Caudate nucleus (tissue), 63 donors: ENCODE measurements at places on chromosomes 13 and 19.

- no peak for DNase-seq
Measured at GRCh38 chr13:113401452-113402415, 37.8 kb upstream of the GRTP1 start.

DNA sequence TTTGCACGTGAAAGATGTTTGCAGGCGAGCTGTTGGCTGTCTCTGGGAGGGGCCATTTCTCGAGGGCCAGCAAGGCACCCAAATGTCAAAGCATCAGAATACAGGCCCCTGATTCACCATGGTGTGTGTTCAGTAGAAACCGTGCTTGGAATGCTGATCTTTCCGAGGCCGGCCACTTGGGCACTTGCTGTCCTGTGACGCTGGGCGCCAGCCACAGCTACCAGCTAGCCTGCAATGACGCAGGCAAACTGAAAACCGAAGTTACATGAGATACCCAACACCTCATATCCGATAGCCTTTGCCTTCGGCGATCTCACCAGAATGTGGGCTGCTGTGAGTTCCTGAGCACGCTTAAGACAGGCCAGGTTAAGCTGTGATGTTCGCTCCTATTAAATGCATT lies 12.0 kb downstream of the THOP1 start:
- no peak for DNase-seq

DNA sequence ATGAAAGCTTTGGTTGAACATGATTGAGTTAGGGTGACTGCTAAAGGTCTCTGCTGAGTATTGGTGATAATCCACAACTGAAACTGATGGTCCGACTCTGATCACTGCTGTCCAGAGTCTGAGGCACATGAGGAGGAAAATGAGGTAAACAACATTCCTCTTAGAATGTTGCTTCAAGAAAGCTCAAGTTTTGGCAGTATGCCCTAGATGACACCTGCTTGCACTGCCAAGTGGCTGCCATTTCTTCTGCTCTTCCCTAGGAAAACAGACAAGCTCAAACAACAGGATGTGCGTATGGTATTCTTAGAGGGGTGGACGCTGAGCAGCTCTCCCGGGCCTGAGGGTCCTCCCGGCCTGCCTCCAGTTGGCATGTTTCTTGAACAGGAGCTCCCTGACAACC lies 15.2 kb upstream of the MTIF3 start:
- DNase-seq = no peak

GRCh38 chr13:73481886-73482445 lies 423.2 kb downstream of the KLF5 start:
- no peak for DNase-seq

DNA sequence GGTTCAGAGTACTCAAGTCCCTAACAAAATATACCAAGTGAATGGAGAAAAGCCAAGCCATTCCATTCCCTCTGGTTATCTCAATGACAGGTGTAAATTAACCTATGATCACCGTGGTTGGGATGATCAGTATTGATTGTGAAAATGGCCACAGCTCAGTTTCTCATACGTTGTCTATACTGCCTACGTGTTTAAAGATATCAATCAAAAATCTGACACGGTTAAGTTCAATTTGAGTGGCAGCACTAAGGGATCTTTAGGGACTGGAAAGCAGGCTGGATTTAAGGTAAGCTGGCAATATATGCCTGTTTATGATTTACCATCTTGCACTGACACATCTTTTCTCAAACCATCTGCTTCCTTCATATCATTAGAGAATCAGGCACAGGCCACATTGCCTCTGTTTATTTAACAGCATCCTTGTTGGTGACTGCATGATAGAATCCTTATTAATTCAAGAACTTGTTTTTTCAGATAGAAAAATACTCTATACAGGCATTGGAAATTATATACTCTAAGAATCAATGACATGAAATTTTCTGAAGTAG lies 907.9 kb downstream of the PCDH9 start:
- no peak for DNase-seq

- DNase-seq = no peak
Measured at GRCh38 chr19:21704320-21704719, 63.1 kb downstream of the ZNF100 start.

DNA sequence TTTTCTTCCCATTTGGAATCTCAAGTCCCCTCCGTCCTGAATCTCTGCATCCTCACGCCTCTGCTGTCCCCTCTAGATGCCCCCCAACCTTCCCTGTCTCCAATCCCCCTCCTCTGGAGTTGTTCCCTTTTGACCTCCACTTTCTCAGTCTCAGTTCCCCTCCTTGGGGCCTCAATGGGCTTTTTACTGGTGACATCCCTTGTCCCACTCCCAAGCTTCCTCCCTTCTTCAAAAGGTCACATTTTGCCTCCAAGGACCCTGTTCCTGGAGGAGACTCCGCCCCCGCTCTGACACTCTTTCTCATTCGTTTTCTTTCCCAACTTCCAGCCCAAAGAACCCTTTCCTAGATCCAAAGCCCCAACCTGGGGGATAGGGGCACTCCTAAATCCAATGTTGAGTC lies 1.0 kb downstream of the AP2S1 start:
- no peak for DNase-seq

DNA sequence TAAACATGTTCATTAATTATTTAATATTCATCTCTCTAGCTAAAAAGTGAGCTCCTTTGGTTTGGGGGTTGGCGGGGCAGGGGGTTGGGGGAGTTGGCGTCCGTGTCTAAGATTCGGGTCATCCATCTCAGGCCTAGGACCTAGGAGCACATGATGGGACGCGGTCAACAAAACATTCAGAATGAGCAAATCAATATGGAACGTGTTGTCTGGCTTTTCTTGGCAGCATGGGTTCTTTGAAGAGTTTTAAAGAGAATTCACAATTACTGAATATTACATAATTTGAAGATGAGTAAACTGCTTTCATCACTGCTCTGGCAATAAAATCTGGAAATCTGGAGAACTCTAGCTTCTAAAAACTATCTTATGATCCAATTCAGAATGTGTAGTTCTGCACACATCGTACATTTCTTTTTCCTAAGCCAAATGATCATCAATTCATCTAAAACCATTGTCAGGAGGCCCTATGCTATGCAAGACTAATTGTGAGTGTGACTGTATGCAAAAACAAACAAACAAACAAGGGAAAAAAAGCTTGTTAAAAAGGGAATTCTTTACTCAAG lies 5.4 kb upstream of the ARGLU1 start:
- DNase-seq = no peak

DNA sequence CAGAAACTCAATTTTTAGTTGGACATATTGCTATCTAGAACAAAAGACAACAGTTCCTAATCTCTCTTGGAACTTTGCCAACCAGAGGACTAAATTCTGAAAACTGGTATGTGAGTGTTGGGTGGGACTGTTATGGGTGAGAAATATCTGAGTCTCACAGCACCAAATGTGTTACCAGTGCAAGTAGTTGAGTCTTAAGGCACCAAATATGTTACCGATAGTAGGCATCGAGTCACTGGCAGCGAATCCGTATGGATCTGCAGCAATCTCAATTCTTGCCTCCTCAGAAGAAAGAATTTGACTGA lies 575.2 kb downstream of the DACH1 start:
- no peak for DNase-seq
